ENCODE measurements at places on chromosomes 11 and 22.
A peak's percentile ranks its signal among the peaks of the same experiment; 100 is the strongest.

- no peak for DNase-seq
These were observed 58.5 kb downstream of the UBASH3B start for GRCh38 chr11:122714004-122714403.

DNA sequence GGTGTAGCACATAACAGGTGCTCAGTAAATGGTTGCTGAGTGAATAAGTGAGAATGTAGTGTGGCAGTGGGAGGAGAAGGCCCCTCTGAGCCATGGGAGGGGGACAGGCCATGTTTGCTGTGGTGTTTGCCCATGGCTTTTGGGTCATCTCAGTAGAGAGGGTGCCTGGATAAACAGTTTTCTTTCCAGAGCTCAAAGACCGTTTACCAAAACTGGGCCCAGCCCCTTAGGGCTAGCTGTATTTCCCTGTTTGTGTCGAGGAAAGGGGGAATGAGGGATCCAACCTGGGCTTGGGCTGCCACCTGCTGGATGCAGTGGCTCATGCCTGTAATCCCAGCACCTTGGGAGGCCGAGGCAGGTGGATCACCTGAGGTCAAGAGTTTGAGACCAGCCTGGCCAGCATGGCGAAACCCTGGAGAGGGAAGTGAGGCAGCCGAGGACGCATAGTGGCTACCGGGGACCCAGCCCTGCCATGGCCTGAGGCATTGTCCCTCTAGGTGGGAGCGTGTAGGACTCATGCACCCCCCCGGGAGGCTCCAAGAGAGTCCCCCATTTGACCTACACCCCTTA, 8.7 kb upstream of the LTO1 start:
- DNase-seq: peak; percentile 50

DNA sequence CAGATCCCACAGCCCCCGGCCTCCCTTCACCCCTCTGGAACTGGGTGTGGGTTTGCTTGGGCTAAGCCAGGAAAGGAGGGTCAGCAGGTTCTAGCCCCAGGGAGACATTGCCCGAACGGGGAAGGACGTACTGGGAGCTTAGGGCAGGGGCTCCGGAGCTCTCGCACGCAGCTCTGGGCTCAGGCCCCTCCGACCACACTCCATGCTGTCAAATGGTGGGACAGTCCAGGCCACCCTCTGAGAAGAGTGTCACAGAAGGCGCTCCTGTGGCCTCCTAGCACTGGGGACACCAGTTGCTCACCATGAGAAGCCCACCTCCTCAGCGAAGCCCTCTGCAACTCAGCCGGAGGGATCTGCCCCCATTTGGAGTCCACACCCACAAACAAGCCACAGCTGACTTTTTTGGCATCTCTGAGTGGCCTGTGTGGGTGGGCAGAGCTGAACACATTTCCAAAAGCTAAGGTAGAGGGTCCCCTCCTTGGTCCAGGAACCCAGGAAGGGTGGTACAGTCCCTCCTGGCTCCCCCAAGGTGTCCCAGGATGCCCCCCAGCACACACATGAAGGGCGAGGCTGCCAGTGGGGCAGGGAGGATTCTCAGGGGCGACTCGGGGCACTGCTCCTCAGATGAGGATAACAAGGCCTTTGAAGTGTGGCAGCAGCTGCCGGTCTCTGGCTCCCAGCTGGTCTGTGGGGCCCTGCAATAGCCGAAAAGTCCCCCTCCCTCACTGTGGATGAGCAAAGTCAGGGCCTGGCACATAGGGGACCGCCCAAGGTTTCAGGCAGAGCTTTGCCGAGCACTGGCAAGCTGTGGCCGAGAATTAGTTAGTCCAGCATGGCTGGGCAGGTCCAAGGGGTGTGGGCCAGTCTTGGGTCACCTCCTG, 13.0 kb upstream of the TEF start:
- DNase-seq: no peak

GRCh38 chr22:18905540-18906409, at the start of gene DGCR6:
DGCR6 (plus strand) TSS chr22:18906320; CDS start chr22:18906375, 55 bp downstream.
- DNase-seq: no peak

GRCh38 chr22:42380769-42381551, 51.2 kb downstream of the NFAM1 start:
- no peak for DNase-seq

DNA sequence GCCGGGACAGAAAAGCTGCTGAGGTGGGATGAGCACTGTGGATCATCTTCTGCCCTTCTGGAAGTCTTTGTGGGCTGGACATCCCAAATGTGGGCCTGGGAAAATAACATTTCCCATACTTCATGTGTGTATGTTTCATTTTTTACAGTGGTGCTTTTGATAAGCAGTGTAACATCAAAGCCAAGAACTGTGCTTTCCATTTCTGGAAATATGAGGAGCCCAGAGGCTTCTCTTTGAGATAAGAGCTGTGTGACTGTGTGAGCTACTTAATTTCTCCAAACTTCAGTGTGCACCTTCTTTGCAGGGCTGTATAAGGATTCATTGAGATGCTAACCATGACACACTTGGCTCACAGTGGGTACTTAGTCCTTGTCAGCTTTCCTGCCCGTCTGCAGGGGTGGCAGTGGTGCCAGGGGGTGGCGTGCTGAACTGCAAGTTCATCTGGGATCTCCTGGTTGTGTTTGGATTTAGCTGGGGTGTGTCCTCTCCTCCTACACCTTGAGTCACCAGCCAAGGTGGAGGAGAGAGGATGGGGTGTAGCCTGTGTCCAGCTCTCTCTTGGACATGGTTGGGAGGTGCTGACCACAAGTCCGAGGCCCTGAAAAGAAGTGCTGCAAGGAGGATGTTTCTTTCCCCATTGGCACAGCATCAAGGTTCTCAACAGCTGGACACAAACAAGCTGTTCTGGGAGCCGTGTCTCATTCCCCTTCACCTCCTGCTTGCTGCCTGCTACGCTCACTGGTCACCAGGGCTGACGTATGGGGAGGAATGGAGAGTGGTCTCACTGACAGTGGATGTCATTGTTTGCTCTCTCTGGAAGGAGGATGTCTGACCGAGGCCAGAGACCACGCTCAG, 139.4 kb downstream of the TEAD1 start:
- no peak for DNase-seq

- no peak for DNase-seq
These were observed at the start of gene TREH for GRCh38 chr11:118679483-118679882. TREH (minus strand) TSS chr11:118679650; CDS start chr11:118679627, 23 bp downstream.

- no peak for DNase-seq
These were observed 7.1 kb downstream of the P2RY2 start for GRCh38 chr11:73225001-73225686.

GRCh38 chr11:71556018-71556417, 7.8 kb downstream of the KRTAP5-9 start:
- no peak for DNase-seq

Measured in RPMI8226 (cell line).